Stimulated activated CD4-positive, alpha-beta T cell treated with anti-CD3 and anti-CD28 coated beads, Interleukin-12 subunit alpha, Interleukin-12 subunit beta, amount 100 ng/mL, for 24 hours (primary cell): ENCODE measurements at places on chromosomes 6 and 20.

GRCh38 chr20:50038574-50038991 is 55.8 kb downstream of the SNAI1 start:
- no peak for DNase-seq

DNA sequence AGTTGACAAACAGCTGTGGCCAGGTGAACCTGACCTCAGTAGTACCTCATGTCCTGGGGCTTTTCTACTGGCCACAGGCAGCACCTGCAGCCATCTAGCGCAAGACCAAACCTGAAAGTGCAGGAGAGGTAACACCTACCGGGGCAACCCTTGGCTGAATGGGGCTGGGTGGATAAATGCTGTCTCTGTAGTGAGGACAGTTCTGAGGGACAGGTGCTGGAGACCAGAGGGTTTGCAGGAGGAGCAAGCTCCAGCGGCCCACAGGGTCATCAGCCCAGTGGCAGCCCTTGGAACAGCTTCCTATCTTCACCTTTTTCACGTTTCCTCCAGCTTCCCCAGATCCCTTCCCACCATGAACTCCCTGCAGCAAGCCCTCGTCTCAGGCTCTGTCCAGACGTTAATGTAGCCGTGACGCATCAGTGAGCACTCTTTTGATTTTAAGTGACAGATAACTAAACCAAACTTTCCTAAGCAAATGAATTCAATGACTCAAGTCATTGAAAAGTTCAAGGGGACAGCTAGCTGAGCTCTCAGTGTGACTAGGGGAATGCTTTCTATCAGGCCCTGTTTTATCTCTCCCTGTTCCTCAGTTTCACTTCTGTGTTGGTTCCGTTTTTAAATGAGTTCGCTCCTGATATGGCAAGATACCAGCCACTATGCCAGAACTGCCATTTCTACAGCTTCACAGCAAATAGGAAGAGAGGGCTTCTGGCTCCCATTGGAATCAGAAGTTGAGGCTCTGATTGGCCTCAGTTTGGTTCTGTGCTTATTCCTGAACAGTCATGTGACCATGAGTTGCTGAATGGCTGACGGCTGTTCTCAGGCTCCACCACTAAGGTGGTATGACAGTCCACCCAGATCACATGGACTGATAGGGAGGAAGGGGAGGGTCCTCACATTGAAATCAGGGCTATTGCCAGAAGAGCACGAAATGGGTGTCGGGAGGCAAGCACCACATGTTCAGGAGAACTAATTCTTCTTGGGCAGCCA is 12.1 kb upstream of the PFDN4 start:
- DNase-seq, result no peak

DNA sequence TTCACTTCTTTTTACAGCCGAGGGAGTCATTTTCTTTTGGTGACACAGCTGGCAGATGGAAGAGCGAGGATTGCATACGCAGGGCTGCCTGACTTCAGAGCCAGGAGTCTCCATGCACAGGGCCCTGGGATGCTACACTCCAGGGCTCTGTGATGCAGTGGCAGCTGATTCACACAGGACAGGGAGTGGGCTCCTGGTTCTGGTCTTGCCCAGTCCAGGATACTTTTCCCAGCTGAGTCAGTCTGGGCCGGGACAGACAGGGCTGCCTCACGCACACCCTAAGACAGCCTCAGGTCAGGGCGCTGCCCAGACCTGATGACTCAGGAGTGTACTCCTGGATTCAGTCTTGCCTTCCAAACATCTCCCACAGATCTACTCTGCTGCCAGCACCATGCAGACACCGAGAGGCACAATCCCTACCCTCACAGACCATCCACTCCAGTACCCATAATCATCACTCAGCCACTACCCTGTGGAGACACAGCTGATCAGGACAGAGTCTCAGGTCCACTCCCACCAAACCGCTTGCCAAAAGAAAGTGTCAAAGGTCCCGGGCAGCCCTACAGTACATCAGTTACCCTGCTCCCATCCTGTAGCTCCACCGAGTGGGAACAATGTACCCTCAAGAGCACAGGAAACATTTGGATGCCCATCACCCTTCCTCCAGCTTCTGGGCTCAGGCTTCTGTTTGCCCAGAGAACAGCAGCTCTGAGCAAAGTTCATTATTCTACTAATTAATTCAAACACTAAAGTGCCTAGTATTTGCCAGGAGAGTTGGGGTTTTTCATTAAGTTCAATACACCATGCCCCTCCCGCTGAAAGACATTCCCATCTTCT is 11.5 kb downstream of the SDC4 start:
- no peak for DNase-seq

- DNase-seq, result no peak
Measured at GRCh38 chr6:109396046-109396718, 13.9 kb upstream of the CD164 start.

- no peak for DNase-seq
Measured at GRCh38 chr6:128252341-128253176, 267.8 kb downstream of the PTPRK start.

- no peak for DNase-seq
Measured at GRCh38 chr6:6588064-6588923, at the start of gene LY86. Gene LY86 (plus strand): TSS chr6:6588720. CDS start chr6:6588735, 15 bp downstream.

- DNase-seq, result no peak
Measured at GRCh38 chr6:93036835-93037234, 382.5 kb downstream of the EPHA7 start.

DNA sequence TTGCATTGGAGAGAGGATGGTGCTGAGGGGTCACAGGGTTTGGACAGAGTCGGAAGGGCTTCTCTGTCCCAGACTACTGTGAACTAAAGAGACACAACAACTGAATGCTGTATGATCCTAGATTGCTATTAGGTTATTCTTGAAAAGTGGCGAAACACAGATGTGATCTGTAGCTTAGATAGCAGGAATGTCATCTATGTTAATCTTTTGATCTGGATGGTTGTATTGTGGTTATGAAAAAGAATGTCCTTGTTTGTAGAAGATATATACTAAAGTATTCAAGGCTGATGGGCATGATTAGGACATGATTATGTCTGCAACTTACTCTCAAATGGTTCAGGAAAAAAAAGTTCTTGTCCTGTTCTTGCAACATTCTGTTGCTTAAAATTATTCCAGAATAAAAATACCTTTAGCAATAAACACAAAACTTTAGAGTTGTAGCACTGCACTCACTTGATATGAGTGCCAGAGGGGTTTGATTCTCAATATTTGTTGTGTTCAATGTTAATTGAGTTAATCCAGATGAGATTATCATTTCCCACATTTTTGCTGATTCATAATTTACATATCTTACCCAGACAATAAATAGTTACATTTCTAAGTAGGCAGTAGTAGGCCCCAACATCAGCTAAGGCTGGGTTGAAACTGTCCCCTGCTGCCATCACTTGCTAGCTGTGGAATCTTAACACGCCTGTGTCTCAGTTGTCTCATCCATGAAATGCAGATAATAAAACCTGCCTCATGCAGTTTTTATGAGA is 645.2 kb downstream of the KIF16B start:
- DNase-seq, result no peak

- no peak for DNase-seq
Measured at GRCh38 chr6:24899997-24900325, 35.8 kb downstream of the RIPOR2 start.

DNA sequence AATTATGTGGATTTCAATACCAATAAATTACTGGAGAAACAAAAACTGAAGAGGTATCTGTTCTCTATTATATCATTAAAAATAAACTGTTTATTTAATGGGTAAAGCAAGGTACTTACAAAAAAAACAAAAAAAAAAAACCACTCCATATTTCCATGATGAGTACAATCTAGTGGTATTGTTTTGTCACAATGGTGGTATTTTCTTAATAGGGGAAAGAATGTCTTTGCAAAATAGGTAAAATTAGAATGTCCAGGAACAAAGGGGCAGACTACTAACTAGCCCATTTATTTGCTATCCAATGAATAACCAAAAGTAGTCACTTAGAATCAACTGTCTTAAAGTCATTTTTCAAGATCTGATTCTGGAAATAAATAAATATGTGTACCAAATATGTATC is 92.0 kb downstream of the ARHGAP18 start:
- DNase-seq, result no peak

DNA sequence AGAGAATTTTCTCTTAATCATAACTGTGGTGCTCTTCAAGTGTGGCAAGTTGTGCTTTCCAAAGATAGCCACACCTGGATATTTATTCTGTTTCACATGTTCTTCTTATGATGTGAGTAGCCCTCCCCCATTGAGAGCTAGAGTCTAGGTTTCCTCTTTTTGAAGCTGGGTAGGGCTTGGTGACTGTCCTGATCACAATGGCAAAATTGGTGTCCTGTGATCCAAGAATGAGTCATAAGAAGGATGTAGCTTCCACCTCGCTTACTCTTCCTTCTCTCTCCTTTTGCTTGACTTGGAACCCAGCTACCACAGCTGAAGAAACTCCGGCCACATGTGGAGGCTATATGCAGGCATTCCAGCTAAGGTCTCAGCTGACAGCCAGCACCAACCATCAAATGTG is 7.4 kb upstream of the IGF2R start:
- DNase-seq, result no peak

GRCh38 chr20:44572551-44573500 is 9.6 kb upstream of the PKIG start:
- DNase-seq, result no peak

GRCh38 chr6:113693851-113694250 is 163.3 kb upstream of the MARCKS start:
- no peak for DNase-seq

- DNase-seq, result no peak
Measured at GRCh38 chr6:34190504-34191122, 44.7 kb upstream of the GRM4 start.

- DNase-seq, result no peak
Measured at GRCh38 chr20:53128004-53128403, 155.8 kb downstream of the TSHZ2 start.

GRCh38 chr6:105401247-105402089 is 1.4 kb downstream of the PREP start:
- no peak for DNase-seq

- no peak for DNase-seq
Measured at GRCh38 chr6:163457637-163458561, 43.4 kb downstream of the QKI start.

GRCh38 chr6:135647521-135647920 is 150.0 kb upstream of the AHI1 start:
- no peak for DNase-seq

GRCh38 chr6:169935861-169936260 is 184.4 kb downstream of the ERMARD start:
- no peak for DNase-seq

- no peak for DNase-seq
Measured at GRCh38 chr6:16634855-16635254, 126.4 kb downstream of the ATXN1 start.

DNA sequence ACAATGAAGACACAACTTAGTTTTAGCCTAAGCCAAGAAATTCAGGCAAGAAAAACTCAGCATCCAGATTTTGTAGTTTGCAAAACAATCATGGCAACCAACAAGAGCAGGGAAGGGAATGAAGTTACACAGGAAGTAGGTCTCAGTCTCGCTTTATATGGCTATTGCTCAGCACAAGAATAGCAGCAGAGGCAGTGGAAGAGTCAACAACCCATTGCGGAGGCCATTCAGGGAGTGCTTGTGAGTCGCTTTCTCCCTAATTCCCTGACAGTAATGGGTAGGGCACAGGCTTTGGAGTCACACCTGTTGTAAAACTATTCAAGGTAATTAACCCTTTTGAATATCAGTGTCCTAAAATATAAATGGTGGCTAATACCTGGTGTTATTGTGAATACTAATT is 238.5 kb downstream of the HDGFL1 start:
- DNase-seq, result no peak

- DNase-seq, result no peak
Measured at GRCh38 chr6:32700391-32701040, 34.1 kb upstream of the HLA-DQB1 start.

GRCh38 chr6:105818505-105818904 is 267.6 kb upstream of the PRDM1 start:
- DNase-seq, result no peak

DNA sequence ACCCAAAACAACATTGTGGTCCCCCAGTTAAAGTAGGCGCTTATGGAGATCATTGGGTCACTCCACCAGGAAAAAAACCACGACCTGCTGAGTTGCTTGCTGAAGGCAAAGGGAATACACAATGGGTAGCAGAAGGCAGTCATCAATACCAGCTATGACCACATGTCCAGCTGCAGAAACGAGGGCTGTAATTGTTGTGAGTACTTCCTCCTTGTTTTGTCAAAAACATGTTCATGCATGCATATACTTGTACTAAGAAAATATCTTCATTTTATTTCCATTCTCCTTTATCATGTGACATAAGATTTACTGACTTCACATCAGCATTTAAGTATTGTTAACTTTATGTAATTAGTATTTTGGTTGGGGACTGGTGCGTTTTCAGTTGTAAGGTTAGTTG is 16.9 kb downstream of the SERINC1 start:
- no peak for DNase-seq

- DNase-seq, result no peak
Measured at GRCh38 chr6:41636833-41637193, 1.5 kb upstream of the MDFI start.

- DNase-seq, result no peak
Measured at GRCh38 chr20:14523090-14523489, 185.7 kb upstream of the FLRT3 start.

DNA sequence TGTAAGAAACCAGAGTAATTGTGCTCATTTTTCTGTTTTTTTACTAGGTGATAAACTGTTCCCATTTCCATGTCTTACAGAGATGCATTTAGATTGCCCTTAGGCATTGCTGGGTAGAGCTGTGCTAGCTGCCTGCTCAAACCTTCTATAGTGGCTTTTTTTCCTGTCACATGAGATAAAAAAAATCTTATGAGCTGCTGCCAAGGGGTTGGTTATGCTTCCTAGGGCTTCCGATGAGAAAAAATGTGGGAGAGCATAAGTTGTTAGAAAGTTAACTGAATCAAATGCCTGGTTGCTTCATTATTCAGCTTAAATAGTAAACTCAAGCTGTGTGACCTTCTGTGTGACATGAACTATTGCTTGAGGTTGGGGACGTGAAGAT is 50.0 kb upstream of the NOX3 start:
- DNase-seq, result no peak

DNA sequence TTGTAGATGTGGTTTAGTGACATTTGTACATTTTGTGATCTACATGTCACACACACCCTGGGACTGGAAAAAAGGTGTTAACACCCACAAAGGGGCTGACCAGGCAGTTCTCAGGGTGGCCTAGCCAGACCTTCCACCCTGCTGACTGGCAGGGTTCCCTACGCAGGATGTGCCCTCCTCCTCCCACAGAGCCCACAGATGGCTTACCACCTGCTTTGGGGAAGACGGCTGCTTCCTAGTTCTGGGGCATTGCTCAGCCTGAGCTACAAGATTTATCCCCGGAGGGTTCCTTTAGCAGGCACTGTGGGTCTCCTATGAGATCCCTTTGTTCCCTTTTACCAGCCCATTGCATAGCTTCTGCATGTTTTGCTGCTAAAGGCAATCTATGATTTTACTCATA is 35.1 kb downstream of the SNAP25 start:
- no peak for DNase-seq

GRCh38 chr6:158441716-158442215 is 118.1 kb upstream of the TMEM181 start:
- DNase-seq, result no peak

DNA sequence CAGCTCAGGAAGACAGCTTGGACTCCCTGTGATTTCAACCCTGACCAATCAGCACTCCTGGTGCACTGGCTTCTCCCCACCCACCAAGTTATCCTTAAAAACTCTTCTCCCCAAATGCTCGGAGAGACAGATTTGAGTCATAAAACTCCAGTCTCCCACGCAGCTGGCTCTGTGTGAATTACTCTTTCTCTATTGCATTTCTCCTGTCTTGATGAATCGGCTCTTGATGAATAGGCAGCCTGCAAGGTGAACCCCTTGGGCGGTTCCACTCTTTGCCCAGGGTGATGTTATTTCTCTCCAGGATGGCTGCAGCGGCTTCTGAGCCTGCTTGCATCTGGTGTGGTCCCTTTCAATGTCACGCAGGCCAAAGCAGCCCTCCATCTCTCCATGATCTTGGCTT is 12.4 kb downstream of the SLC52A3 start:
- no peak for DNase-seq
